ENCODE measurements at places on chromosomes 6 and 20.

- no peak for DNase-seq
Observed at GRCh38 chr6:114419175-114419574, 76.4 kb upstream of the HS3ST5 start.

- no peak for DNase-seq
Observed at GRCh38 chr6:24979176-24979575, 43.4 kb upstream of the RIPOR2 start.

DNA sequence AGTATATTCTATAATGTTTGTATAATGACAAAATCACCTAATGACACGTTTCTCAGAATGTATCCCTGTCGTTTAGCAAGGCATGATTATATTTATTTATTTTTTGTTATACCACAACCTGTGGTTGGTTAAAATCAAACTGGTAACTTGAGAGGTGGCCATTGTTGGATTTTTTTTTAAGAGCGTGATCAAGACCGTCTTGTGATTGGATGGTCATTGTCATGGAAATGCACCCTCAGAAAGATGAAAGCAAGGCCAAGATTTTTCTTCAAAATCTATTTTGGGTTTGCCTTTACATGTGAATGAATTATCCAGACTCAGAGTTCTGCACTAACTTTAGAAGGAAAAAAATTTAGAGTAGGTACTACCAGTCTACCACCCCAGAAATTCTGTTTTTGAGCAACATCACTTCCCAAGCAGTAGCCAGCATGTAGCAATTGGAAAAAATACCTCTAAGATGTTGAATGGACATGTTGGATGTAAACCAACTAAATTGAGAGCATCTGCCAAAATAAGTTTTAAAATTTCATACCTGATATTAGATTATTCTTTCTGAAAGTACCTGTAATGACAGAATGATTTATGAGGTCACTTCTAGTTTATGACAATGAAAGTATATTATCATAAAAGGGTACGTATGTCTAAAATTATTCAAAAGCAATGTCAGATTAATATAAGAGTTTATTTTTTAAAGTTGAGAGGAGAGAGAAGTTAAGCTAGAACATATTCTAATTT lies 50.8 kb downstream of the NCOA7 start:
- no peak for DNase-seq

DNA sequence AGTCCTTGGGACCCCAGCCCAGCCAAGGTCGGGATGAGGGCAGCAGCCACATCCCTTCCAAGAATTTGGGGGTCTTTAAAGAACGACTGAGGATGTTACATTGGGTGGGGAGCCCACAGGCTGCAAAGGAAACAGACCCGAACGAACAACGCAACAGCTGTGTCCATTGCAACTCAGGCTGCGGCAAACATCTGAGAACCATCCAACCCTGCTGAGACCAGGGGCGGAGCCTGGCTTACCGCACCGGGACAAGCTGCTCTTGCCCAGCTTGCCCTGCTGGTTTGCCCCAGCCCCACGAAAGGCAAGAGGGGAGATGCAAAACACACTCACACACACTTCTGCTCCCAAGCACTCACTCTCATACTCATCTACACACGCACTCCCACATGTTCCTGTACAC lies 21.5 kb upstream of the TAF4 start:
- DNase-seq, result no peak

DNA sequence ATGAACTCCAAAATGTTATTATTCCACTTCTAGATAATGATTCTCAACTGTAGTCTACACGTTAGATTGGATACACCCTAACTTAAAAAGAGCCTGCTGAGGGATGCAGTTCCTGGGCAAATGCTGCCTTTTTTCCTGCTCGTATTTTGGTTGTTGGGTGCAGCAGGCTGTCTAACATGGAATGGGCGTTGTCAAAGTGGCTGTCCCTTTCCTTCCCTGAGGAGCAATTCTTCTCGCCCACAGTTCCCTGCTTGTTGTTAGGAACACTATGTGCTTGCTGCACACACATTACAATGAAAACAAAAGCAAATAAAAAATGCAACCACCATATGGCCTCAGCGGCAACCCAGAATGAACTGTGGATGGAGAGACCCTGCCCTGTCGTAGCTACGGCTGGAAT lies 1.7 kb upstream of the ADGRF5 start:
- no peak for DNase-seq

GRCh38 chr20:18995455-18995854 lies 181.9 kb downstream of the SCP2D1 start:
- DNase-seq, result no peak

DNA sequence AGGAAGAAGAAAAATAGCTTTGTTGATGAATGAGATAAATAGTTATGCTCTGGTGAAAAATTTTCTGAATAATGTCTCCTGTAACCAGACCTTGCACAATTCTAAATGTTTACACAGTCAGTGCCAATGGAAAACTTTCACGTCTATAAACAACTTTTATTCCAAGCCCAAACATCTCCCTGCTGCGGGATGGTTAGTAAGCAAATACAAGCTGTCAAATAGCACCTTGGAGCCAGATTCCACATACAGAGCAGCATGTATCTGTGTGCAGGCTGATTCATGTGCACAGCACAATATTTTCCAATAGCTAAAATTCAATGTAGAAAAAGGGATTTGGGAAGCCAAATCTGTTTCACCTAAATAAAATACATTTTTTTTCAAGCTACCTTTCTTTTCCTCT lies 813.3 kb downstream of the HACE1 start:
- DNase-seq, result no peak

DNA sequence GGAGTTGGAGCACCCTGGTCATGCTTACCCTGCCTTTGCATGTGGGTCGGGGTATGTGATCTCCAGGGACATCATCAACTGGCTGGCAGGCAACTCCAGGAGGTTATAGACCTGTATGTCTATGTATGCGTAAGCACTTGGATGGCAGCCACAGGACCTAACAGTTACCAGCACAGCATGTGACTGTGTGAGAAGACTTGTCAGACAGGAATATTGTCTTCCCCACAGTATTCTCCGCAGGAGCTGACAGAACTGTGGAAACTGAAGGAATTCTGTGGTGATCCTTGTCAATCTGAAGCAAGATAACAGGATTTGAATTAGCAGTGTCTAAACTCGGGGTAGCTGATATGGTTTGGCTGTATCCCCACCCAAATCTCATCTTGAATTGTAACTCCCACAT lies 59.2 kb downstream of the TMEM244 start:
- DNase-seq, result no peak

DNA sequence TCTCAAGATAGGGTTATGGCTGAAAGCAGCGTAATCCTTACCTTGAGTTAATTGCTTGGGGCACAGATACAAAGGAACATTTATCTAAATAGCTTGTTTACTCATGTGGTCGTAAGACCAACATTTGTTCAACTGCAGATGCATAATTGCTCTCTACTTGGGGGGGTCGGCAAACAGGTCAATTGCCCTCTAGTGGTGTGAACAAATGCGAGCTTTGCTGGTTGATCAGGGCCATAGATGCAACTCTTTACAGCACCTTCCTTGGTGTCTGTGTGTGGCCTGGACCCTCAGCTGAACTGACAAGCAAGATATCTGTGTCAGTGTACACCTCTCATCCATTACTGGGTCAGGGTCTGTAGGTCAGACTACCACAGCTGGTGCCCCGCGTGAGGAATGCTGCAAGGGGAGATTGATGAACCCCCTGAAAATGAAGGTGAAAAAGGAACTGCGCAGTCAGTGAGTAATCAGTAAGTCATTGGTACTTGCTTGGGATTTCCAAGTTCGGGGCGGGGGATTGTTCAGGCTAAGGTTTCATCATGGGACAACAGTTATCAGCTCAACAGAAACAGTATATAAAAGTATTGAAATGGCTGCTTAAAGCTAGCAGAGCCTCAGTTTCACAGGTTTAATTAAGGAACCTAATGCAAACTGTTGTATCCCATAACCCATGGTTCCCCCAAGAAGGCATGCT lies 24.0 kb downstream of the HLA-DPA1 start:
- no peak for DNase-seq

DNA sequence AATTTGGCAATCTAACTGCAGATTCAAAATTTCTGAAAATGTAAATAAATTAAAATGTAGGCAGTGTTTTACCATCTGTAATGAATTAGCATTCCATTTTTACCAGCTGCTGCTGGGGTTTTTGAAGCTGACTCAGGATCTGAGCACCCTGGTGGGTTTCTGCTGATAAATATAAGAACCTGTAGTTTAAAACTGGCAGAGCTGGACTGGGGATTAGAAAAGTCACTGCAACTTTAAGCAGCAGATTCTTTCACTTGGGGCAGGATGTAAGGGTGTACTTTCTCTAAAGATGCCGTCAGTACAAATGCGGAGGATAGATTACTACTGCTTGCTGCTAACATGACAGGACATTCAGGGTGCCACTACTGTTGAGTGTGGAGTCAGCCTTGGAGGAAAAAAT lies 341.8 kb downstream of the CDKAL1 start:
- no peak for DNase-seq

- DNase-seq, result no peak
Observed at GRCh38 chr20:61683721-61684120, 382.0 kb downstream of the TAF4 start.

DNA sequence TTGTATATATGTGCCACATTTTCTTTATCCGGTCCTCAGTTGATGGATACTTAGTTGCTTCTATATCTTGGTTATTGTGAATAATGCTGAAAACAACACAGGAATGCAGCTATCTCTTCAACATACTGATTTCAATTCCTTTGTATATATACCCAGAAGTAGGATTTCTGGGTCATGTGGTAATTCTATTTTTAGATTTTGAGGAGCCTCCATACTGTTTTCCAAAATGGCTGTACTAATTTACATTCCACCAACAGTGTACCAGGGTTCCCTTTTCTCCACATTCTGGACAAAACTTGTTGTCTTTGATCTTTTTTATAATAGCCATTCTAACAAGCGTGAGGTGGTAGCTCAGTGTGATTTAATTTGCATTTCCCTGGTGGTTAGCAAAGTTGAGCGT lies 1.6 kb downstream of the SIRT5 start:
- no peak for DNase-seq

- DNase-seq, result no peak
Observed at GRCh38 chr6:106702046-106702445, 72.7 kb downstream of the QRSL1 start.

GRCh38 chr6:98920904-98921431 lies 26.8 kb downstream of the FBXL4 start:
- DNase-seq, result no peak

DNA sequence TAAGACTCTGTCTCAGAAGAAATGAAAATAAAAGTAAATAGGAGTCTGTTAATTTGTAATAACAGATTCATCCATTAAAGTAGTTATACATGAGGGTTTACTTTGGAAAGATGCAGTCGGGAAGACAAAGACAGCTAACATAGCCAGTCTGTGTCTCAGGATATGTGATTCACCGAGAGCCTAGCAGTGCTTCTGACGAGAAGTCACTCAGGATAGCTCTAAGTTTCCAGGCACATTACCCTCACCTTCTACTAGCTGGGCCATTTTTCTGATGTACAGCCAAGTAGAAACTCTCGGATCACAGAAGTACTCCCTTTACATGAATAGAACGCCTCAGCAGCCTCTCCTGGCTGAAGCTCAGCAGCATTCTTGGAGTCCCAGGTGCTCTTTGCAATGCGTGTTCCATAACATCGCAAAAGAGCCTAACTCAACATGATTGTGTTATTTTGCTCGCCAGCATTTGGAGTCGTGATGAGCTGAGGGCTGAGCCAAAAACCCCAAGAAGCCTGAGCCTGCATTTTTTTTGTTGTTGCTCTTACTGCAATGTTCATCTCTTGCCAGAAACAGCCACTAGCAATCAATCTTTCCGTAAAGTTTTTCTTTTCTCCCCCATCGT lies 22.4 kb upstream of the TASP1 start:
- no peak for DNase-seq

GRCh38 chr6:134047673-134048072 lies 4.8 kb downstream of the SLC2A12 start:
- DNase-seq, result no peak

DNA sequence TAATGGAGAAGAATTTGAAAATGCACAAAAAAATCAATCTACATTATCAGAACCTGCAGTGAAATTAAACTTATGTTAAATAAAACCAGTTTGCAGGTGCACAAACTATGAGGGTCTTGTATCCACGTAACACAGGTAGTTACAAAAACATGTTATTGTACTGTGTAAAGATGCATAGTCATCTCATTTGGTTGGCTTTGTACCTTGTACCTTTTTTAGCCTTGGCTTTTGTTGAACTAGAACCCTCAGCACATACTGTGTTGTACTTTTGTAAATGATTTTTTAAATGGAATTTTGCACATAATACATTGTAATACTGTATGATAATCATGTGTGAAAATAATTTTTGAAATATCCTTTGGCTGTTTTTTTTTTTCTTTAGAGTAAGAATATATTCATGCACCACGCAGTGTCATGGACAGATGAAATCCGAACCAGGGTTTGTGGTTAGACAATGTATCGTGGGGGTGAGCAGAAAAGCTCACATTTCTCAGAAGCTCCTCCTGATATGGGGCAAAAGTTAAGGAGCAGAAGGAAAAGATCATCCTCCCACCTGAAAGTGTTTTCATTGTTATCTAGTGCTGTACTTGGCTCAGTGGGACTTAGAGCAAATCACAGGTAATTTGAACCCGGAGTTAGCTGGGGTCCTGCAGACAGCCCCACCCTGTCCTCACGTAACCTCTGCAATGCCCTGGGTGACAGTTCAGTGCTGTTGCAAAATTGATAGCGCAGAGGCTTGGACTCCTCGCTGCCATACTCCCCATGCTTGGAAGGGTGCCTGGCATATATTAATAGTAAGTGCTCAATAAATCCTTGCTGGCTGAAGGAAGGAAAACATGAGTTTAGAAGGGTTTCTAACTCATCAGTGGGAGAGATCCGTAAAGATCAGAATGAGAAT lies 14.8 kb upstream of the NAA20 start:
- no peak for DNase-seq

DNA sequence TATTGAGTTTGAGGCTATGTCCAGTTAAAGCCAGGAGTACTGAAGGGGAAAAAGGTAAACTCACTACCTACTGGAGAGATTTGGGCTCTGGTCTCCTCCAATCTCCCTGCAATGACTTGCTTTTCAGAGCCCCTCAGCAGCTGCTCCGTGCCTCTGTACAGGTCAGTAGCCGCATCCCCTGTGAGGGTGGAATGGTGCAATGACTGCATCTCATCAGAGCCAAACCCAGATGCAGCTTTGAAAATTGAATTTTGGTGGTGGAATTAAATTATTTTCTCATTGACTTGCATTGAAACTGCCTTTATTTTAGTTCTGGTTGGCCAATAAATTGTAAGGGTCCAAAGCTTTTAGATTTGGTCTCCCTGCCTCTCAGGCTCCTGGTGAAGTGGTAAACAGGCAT lies 166.7 kb downstream of the DLL1 start:
- DNase-seq, result no peak
